ENCODE measurements at places on chromosomes 2 and 18.
A peak's percentile ranks its signal among the peaks of the same experiment; 100 is the strongest.

- no peak for DNase-seq
These were observed 71.5 kb downstream of the CDC42EP3 start for GRCh38 chr2:37599688-37600525.

GRCh38 chr2:231203087-231203486, 4.7 kb downstream of the ARMC9 start:
- DNase-seq: no peak

DNA sequence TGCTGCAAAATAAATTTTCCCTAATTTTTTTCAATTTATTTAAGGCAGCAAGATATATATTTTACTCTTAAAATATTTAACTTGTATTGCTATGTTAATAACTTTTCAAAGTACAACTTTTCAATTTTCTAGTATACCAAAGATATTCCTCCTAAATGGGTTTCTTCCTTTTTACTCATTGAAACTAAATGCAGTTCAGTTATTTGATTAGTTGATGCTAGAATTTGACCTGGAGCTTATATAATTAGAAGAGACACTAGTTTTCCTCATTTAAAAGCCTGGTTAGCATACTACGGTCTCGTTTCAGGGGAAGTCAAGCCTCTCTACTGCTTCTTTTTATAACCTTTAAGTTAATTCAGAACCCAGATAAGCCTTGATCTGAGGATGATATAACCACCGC, at the start of gene ARHGEF33:
ARHGEF33 (plus strand) TSS at position 301 of the 400 bp plus-strand sequence. CDS start 29,573 bp downstream, outside the sequence.
- DNase-seq: no peak

DNA sequence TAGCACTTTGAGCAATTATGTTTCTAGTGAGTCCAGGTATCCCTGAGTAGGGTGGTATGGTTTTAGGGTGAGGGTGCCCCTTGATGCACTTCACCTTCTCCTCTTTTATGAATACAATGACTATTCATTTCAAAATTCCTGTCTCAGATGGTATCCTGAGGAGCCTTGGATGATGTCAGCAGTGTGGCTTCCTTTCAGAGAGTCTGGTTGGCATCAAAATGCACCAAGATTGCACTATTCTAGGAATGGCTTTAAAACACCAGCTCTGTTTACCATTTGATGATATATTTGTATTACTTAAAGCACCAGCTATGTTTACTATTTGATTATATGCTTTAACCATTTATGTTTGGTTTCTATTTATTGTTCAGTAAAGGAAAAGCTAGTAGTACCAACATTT, 141.0 kb downstream of the FMNL2 start:
- peak; percentile 33 for DNase-seq

DNA sequence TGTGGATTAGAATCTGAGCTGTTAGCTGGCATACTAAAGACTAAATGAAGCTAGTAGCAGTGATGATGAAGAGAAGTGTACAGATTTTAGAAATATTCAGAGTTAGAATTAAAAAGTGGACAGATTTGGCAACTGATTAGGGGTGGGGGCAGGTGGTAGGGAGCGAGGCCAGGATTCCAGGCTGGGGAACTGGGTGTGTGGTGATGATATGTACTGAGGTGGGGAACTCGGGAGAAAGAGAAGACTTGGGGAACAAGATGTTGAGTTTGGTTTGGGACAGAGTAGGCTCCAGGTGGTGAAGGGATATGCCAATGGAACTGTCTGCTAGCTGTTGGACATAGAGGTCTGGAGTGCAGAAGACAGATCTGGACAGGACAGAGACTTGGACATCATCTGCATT, 9.2 kb upstream of the CYP26B1 start:
- DNase-seq: no peak

- no peak for DNase-seq
These were observed 230.1 kb upstream of the CCDC150 start for GRCh38 chr2:196409376-196409775.

DNA sequence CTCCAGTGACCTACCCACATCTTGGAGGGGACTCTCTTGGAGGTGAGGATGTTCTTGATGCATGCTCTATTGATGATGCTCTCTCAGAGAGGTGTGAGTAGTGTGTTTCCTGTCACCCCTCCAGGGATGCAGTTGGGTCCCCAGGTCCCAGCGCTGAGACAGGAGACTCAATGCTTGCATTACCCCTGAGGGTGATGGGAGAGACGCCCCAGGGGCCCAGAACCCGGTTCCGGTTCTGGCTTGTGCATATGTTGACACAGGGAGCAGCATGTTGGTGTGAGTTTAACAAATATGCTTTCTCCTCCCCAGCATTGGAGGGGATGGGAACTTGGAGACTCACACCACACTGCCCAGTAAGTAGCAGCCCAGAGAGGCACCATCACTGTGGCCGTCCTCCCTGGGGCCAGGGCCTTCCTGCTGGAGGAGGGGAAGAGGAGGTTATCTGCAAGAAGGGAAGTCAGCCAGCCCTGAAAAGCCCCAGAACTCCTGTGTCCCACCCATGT, 124.5 kb downstream of the PLB1 start:
- DNase-seq: no peak

- no peak for DNase-seq
These were observed 39.3 kb downstream of the GDF7 start for GRCh38 chr2:20706217-20706616.

GRCh38 chr2:27175330-27175729, 26.5 kb downstream of the TCF23 start:
- no peak for DNase-seq

GRCh38 chr2:71704688-71705087, 251.3 kb downstream of the DYSF start:
- no peak for DNase-seq

GRCh38 chr2:76461431-76461830, 750.7 kb upstream of the GCFC2 start:
- no peak for DNase-seq

GRCh38 chr2:173216668-173217067, 138.0 kb upstream of the CDCA7 start:
- DNase-seq: peak; percentile 18

DNA sequence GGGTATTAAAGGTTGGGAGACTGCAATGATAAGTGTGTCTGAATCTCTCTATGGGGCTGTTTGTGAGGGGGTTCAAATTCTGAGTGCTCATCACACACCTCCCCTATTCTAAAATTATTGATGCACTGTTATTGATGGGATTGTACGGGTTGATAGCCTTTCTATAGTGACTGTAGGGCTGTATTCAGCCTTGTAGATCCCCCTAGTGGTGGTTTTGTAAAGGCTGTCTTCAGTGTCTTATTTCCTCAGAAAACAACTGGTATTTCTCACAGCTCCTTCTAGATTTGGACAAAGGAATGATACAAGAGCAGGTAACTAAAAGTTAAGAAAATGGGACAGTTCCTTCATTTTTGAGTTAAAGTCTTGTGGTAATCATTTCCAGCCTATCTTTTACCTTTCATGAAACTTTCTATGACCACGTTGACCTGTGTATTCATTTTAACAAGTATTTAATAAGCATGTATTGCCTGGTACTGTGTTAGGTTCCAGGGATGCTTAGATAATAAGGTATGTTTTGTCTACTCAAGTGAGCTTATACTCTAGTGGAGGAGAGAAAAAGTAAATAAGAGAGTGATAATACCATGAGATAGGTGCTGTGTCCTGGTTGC, 21.2 kb downstream of the SMAD4 start:
- peak; percentile 79 for DNase-seq

GRCh38 chr2:62309465-62310091, 113.7 kb downstream of the B3GNT2 start:
- no peak for DNase-seq

- no peak for DNase-seq
These were observed 433.4 kb upstream of the MEIS1 start for GRCh38 chr2:66001538-66001937.

GRCh38 chr2:123366239-123366837, 658.7 kb upstream of the CNTNAP5 start:
- no peak for DNase-seq

Data from ELR (cell line).